Stimulated activated CD8-positive, alpha-beta memory T cell treated with anti-CD3 and anti-CD28 coated beads, Interleukin-15, amount 100 ng/mL, for 1 hour (primary cell): ENCODE measurements at places on chromosomes 4 and X.

- no peak for DNase-seq
Observed at GRCh38 chr4:148574911-148575310, 132.7 kb upstream of the NR3C2 start.

DNA sequence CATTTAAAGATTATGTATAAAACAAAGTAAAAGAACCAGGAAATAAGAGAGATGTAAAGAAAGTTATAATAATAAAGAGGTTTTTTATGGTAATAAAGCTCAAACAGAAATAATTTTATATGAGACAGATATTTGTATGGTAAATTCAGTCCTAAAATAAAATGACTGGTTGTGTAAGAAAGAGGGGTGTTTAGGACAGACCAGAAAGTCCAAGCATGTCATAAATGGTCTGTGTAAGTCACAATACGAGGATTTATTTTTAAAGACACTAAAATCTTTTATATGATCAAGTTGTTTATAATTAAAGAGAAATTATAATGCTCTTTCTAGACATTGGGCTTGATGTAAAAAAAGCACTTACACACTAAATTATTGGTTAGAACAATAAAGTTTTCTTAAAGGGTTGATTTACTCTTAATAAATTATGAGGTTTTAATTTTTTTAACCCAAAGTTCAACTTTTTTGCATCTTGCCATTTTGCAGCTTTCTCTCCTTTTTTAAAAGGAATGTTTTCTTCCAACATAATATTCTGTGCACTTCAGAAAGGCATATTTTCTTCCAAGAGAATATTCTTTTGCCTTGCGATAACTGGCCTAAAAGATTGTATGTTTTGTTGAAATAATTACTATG lies 61.9 kb upstream of the TCEAL2 start:
- DNase-seq: no peak

GRCh38 chr4:61379406-61379805 lies 179.3 kb downstream of the ADGRL3 start:
- no peak for DNase-seq

DNA sequence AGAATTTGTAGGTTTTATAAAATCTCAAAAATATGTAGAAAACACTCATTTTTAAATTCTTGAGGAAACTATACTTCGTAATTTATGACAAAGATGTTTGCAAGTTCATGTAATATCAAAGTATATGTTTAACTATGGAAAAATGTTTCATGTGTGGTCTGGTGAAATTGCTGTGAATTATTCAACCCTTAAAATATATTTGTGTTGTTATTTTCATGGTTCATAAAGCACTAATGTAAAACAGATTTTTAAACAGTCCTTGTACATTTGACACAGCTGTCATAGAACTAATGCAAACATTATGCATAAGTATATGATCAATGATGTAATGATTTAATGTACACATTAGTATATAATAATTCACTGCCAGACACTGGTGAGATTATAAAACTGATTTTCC lies 83.1 kb upstream of the ARSJ start:
- no peak for DNase-seq

DNA sequence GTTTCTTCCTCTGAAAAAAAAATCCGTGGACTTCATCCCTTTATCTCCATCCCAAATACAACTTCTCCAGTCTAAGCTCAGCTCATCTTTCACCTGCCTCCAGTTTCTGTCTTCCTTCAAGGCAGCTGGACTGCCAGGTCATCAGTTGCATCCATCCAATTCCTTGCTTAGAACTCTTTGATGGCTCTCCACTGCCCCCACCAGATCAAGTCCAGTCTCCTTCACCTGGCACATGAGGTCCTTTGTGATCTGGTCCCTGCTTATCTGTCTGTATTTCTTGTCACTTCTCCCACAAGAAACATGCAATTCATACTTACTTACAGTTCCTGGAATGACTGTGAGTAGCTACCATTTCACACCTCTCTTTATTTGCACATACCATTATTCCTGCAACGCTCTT lies 33.8 kb downstream of the OTUD6A start:
- DNase-seq: no peak

DNA sequence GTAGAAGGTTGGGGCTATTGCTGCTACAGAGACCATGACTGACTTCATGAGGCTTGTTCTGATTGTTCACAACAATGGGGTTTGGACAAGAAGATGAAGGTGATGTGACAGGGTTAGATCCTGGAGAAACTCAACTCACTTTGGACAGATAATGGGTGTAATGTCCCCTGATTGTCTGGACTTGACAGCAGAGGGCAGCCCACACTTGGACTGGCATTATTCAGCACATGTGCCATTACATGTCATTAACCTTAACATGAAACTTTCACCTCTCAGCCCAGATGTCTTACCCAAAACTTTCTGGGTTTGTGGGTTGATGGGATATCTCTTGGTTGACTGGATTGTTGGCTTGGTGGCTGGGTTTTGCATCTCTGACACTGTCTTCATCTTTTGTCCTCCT lies 101.5 kb downstream of the MXRA5 start:
- no peak for DNase-seq

DNA sequence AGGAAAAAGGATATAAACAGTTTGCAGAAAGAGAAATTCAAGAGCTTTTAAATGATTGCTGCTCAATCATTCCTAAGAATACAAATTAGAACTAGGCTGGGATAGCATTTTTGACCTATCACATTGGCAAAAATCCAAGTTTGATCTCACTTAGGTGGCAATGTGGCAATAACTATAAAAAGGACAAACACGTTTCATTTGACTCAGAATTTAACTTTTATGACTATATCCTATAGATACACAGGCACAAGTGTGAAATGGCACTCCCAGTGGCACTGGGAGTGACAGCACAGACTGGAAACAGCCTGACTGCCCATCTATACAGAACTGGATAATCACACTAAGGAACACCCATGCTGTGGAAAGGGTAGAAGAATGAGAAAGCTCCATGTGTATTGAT lies 11.1 kb downstream of the CENPU start:
- no peak for DNase-seq

DNA sequence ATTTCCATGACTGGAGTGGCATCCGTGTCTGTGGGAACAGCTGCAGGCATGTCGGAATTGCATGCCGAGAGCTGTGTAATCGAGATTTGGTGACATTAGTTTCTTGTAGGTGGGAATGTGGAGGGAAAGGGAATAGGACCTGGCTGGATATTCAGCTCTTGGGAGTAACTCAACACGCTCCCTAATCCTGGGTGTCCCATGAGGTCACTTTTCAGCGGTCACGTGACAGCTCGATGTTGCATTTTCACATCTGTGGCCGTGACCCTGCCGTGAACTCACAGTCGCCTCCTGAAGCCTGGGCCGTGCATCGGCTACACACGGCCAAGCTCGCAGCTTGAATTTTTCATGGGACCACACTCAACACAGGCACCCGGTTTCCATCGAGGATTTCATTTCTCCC lies 25.8 kb upstream of the PSAPL1 start:
- DNase-seq: no peak

GRCh38 chr4:52408471-52408870 lies 250.6 kb downstream of the USP46 start:
- DNase-seq: no peak

- no peak for DNase-seq
Observed at GRCh38 chr4:3128976-3129375, 54.5 kb downstream of the HTT start.

- DNase-seq: no peak
Observed at GRCh38 chrX:68252664-68253063, 180.6 kb downstream of the OPHN1 start.
